Brain (organoid and tissue), 16 donors: ENCODE measurements at places on chromosomes 2 and 18. TPM values are rescaled to one million over a fixed set of nuclear protein-coding genes. Genes with fewer than 3 reads are reported as not detected.

Gene MC4R
- not detected for polyA plus RNA-seq

Gene ACKR3
- 7.3 TPM for polyA plus RNA-seq

Gene ITGA4
- polyA plus RNA-seq = 1.3 TPM

Gene ATP9B
- polyA plus RNA-seq = 17.8 TPM

Gene ST6GAL2
- 4.3 TPM for polyA plus RNA-seq

Gene AGXT
- 1.1 TPM for polyA plus RNA-seq

Gene RAB27B
- polyA plus RNA-seq = 0.17 TPM

Gene IL36RN
- not detected for polyA plus RNA-seq

Gene CYP26B1
- polyA plus RNA-seq = 3.4 TPM

Gene RGPD8
- 1.0 TPM for polyA plus RNA-seq

Gene RGPD4
- not detected for polyA plus RNA-seq

Gene COX7A2L
- polyA plus RNA-seq = 182 TPM

Gene SMPD4
- polyA plus RNA-seq = 51.3 TPM

Gene TLX2
- polyA plus RNA-seq = 0.20 TPM

Gene SH3BP4
- polyA plus RNA-seq = 78.4 TPM

Gene OSBPL6
- polyA plus RNA-seq = 3.6 TPM

Gene PLGLB1
- 1.0 TPM for polyA plus RNA-seq

Gene SH3RF3
- polyA plus RNA-seq = 2.3 TPM

Gene ASPRV1
- 4.1 TPM for polyA plus RNA-seq

Gene DSC3
- polyA plus RNA-seq = not detected

Gene SNTG2
- polyA plus RNA-seq = 1.9 TPM

Gene ASXL3
- polyA plus RNA-seq = 5.2 TPM

Gene RAMP1
- 75.7 TPM for polyA plus RNA-seq

Gene UGT1A8
- not detected for polyA plus RNA-seq

Gene KCNS3
- polyA plus RNA-seq = 1.2 TPM

Gene CYRIA
- 5.7 TPM for polyA plus RNA-seq

Gene CTIF
- 66.2 TPM for polyA plus RNA-seq

Gene ATP8B1
- polyA plus RNA-seq = 1.8 TPM

Gene TAF4B
- 0.12 TPM for polyA plus RNA-seq

Gene ADCYAP1
- 29.7 TPM for polyA plus RNA-seq

Gene SKA1
- polyA plus RNA-seq = 12.1 TPM

Gene PLGLB2
- polyA plus RNA-seq = not detected

Gene KIF1A
- polyA plus RNA-seq = 574 TPM

Gene SAG
- not detected for polyA plus RNA-seq

Gene CDH2
- polyA plus RNA-seq = 85.4 TPM

Gene CCDC68
- 0.19 TPM for polyA plus RNA-seq

Gene KCMF1
- 39.9 TPM for polyA plus RNA-seq

Gene PUM2
- 33.2 TPM for polyA plus RNA-seq

Gene MC2R
- not detected for polyA plus RNA-seq

Gene SERPINB11
- not detected for polyA plus RNA-seq

Gene POTEC
- polyA plus RNA-seq = not detected

Gene SUCLG1
- polyA plus RNA-seq = 99.8 TPM
